ENCODE measurements at places on chromosomes 2 and 18.

DNA sequence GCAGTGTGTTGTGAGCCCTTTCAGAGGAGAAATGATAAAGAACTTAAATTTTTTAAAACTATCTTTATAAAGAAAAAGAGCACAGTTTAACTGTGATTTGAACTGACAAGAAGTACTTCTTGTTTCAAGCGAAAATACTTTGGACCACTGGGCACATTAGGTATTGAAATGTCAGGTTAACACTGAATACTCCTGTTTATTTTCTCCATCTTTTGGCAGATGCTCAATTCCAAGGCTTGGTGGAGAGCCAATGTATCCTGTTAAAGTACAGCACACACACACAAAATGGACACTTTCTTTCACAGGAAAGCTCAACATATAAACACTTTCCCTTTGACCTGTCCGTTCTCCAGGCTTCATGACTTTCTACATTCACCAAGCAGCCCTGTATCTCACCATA, 32.6 kb upstream of the SP3 start:
- DNase-seq = no peak

DNA sequence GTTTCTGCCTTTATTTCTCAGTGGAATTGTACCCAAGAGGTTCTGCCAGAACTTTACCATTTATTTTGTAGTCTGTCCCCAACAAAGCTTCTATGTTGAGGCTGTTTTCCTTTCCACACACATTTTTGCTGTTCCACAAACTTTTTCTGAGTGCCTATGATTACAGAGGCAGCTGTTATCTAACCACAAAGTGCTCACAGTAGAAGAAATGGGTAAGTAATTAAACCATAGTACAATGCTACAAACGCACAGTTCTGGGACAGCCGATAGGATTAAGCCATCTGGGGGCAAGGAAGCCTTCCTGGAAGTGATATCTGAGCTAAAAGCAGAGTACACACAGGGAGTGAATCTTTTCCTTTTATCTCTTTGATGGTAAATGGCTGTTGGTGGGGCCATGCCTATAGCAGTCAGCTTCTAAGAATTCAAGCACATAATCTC, 3.9 kb upstream of the MGAT4A start:
- no peak for DNase-seq

GRCh38 chr2:113872201-113872600, 17.7 kb upstream of the ACTR3 start:
- no peak for DNase-seq

GRCh38 chr2:112601754-112602153, 17.3 kb downstream of the CHCHD5 start:
- no peak for DNase-seq

DNA sequence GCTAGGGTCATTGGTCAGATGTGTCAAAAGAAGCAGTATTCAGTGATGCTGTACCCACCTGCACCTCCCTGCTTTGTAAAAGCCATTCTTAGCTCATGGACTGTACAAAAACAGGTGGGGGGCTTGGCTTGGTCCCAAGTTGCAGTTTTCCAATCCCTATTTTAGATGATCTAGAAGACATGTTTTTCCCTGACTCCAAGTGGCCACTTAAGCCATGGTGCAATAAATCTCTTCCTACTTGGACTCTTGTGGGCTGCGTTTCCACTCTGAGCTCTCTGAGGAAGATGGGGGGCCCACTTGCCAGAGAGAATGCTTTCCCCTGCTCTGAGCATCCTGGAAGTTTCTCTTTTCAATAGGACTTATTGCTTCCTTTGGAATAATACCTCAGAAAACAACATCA, 57.0 kb upstream of the SPP2 start:
- no peak for DNase-seq

- DNase-seq = no peak
Measured at GRCh38 chr2:68742626-68743415, 8.2 kb downstream of the ARHGAP25 start.

DNA sequence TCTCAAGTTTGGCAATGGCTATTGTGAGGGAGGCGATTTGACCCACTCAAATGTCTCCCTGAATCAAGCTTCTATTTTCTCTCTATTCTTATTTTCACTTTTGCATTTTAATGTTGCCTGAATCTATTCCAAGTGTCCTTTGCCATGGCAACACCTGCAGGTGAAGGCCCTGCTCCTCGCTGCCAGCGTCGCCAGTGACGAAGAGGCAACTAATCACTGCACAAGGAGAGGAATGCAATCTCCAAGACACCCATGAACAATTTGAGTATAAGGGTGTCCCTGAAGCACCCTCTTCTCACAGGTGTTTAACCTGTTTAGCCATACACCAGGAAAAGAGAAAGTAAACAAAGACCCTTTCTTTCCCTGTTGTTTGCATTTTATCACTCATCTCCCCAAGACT, 165.6 kb upstream of the VRK2 start:
- DNase-seq = no peak

DNA sequence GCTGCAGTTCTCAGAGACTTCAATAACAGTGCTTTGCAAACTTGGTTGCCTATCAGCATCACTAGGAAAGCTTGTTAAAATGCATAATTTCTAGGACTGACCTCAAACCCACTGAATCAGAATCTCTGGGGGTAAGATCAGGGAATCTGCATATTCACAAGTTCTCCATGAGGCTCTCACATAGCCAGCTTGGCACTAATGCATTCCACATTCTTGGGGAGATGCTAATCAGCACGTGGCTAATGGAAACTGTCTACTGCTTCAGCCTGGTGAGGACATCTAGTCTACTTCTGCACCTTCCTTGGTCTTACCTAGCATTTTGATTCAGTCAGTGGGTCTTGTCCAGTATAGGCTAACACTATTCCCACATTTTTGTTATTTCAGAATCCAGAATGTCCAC, 56.3 kb downstream of the RBKS start:
- DNase-seq = no peak

- no peak for DNase-seq
Measured at GRCh38 chr2:197867624-197868023, 63.2 kb downstream of the PLCL1 start.

- DNase-seq = no peak
Measured at GRCh38 chr18:40380686-40381439, 1574.2 kb upstream of the PIK3C3 start.
